ENCODE measurements at places on chromosomes 5 and 9.

DNA sequence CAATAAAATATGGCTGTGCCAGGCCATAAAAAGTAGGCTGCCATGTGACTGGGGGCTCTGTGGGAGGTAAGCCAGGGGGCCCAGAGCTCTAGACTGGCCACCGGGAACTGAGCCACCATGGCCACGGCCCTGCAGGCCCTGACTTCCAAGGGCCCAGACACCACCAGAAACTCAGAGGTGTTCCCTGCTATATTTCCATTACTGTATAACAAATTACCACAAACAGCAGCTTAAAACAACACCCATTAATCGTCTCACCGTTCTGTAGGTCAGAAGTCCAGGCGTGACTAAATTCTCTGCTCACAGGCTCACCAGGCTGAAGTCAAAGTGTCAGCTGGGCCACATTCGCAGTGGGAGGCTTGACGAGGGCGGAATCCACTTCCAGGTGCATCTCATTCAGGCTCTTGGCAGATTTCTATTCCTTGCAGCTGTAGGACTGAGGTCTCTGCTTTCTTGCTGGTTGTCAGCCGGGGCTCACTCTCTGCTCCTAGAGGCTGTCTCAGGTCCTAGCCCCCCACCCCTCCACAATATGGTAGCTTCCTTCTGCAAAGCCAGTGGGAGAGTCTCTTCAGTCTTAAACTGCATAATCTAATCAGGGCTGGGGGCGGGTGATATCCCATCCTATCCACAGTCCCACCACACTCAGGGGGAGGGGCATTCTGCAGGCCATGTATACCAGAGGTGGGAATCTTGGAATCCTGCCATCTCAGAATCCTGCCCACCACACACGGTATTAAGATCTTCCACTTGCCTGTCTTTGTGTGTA lies 125.4 kb downstream of the C5orf15 start:
- DNase-seq = no peak

- no peak for DNase-seq
Measured at GRCh38 chr9:116504893-116505480, 182.1 kb upstream of the TRIM32 start.

DNA sequence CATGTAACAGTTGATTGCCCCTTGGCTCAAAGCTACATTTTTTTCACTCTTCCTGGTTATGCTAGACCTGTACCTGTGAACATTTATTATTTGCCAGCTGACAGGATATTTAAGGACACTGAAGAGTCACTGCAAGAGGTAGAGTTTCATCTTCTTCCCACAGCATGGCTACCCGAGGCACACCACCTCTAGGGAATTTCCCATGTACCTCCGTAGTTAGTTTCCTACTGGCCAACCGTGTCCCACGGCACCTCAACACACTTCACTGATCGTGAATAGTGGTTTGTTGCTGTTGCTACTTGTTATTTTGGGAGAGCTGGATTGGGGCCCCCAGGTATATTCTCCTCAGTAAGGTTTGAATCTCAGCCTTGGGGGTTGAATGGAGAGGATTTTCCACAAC lies 648.6 kb downstream of the SEMA5A start:
- DNase-seq = no peak

- no peak for DNase-seq
Measured at GRCh38 chr9:75152416-75152815, 64.1 kb downstream of the OSTF1 start.

- peak; percentile 72 for DNase-seq
Measured at GRCh38 chr5:136062366-136063274, 33.8 kb downstream of the TGFBI start.

GRCh38 chr9:71944754-71945375 lies 33.4 kb downstream of the C9orf85 start:
- no peak for DNase-seq

DNA sequence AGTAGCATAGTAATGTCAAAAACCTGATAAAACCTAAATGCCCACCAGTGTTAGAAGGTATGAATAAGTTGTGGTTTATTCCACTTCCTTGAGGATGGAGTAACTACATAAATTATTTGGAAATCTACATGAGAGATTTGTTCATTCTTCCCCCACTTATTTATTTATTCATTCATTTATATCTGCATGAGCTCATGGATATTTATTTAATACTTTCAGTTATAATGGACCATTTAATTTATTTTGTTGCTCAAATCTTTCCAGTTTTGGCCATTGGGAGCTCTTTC lies 223.8 kb upstream of the S1PR3 start:
- DNase-seq = no peak

DNA sequence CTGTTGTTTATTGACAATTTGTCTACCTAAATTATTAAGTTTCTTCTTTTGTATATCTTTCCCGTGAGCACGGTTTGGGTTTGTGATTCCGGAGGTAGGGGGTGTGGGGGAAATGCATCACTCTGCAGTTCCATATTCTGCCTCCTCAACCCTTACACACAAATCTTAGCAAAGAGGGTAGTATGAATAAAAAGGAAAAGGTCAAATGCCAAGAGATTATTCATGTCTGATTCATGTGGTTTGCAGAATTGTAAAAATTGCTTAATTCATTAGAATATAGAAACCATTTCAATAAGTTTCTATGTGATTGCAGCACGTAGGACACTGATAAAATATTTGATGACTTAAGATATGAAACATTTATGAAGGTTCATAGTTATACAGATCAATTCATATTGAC lies 601.9 kb downstream of the SEMA5A start:
- DNase-seq = no peak

DNA sequence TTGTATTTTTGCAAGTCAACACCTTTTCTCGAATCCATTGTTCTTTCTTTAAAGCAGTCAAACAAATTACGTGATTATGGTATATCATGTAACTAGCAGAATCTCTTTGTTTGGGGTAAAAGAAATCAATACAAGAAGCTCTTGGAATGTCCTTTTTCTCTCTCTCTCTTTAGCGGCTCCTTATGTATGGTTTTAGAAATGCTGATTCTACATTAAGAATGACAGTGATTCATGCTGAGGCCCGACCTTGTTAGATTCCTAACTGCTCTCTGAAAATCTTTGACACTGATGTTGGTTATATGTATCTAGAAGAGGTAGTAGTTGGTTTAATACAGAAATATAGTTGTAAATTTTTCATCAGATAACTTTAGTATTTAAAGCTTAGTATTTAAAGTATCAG lies 76.4 kb downstream of the SNX24 start:
- DNase-seq = no peak

DNA sequence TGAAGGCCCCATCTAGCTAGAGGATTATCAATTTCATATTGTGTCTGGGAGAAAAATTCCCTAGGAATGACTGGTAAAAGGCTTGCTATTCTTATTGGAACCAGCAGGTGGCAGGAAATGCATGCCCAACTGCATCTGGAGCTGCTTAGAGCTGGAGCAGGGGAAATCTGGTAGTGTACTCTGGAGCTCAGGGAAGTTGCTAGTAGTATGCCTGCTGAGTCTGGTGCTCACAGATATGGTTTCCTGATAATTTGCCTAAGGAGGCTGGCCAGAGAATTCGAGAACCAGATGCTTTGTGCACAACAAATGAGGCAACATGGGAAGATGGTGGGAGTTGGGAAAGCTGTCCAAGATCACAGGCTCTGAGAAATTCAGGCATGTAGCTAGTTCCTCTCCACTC lies 53.7 kb downstream of the G3BP1 start:
- DNase-seq = peak; percentile 45

DNA sequence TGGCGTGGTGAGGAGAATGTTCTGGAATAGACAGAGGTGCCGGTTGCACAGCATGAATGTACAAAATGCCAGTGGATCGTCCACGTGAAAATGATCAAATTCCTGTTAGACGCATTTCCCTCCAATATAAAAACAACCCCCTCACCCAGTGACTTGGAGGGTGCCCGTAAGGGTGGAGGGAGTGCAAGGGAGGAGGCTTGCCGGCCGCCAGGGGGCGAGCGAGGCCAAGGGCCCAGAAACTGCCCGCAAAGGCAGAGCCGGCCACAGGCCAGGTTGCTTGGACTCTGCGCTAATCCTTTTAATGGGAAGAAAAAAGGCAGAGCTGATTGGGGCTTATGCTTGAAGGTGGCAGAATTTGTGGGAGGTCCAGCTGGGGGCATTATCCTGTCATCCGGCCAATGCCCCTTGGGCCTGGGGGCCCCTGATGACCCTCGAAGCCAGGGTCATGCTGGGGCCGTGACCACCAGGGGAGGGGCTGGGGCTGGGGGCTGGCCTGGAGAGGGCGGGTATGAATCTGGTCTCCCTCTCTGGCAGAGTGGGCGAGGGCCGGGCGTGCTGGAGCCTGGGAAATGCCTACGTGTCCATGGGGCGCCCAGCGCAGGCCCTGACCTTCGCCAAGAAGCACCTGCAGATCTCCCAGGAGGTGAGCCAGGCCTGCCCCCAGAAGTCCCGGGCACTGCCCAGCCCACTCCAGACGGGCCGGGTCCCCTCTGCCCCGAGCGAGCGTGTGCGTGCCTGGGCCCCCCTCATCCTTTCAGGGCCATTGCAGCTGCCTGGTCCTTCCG lies 12.0 kb downstream of the GPSM1 start:
- DNase-seq = peak; percentile 52

- no peak for DNase-seq
Measured at GRCh38 chr9:82584349-82584863, 478.5 kb downstream of the RASEF start.

GRCh38 chr5:68264024-68264956 lies 48.7 kb downstream of the PIK3R1 start:
- no peak for DNase-seq

DNA sequence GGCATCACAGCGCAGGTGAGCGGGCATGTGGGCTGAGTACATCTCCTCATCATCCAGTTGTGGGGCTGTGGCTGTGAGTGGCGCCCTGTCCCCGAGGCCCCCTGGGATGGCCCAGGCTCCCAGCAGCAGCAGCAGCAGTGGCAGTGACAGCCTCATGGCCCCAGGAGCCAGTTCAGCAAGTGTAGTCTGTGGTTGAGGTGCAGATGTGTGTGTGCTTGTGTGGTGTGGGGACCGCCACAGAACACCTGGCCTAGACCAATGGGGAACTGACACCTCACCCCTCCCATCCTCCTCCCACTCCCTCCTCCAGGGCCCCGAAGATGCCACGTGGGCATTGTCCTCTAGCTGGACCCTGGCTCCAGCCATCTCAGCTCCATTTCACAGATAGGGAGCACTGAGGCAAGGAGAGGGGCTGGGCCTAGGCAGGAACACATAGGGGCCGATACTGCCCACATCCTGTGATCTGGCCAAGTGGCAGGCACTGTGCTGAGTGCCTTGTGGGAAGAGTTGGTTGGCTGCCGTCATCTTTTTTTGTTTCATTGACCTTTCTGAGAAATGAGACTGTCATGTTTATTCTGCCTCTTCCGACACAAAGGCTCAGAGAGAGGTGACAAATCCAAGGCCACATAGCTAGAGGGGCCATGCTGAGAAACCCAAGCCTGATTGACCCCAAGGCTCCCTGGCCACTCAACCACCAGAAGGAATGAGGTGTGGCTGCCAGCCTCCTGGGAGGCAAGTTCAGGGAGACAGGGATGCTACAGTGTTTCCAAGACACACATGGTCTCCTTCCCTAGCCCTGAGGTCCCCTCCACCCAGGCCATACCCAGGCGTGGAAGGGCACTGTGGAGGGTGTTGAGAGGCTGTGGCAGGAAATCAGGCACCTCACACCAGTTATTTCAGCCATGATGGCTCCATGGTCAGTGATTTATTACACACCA lies at the start of gene MZB1:
Gene MZB1, minus strand, starts transcription at position 213 of the 938 bp plus-strand sequence. Its CDS starts 57 bp downstream, at position 156.
- no peak for DNase-seq

GRCh38 chr9:21316860-21317259 lies 11.7 kb upstream of the IFNA5 start:
- no peak for DNase-seq

- DNase-seq = no peak
Measured at GRCh38 chr5:80987078-80987766, 27.1 kb downstream of the RASGRF2 start.

- no peak for DNase-seq
Measured at GRCh38 chr9:114002271-114002985, 75.7 kb downstream of the AMBP start.

DNA sequence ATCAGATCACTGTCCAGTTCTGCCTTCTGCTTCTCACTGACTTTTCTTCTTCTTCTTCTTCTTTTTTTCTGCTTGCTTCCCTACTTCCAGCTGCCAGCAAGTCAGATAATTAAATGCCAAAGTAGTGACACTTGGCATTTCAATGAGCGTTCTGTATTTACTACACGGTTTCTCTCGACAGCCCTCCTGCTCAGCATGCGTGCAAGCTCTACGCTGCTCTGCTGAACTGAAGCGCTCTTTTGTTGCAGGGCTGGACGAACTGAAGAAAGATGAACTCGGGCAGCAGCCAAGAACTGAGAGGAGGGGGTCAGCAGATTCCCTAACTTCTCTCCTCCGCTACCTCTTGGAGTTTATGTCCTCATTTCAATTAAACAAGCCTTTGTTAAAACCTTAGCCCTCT lies 319.1 kb downstream of the GLIS3 start:
- no peak for DNase-seq

DNA sequence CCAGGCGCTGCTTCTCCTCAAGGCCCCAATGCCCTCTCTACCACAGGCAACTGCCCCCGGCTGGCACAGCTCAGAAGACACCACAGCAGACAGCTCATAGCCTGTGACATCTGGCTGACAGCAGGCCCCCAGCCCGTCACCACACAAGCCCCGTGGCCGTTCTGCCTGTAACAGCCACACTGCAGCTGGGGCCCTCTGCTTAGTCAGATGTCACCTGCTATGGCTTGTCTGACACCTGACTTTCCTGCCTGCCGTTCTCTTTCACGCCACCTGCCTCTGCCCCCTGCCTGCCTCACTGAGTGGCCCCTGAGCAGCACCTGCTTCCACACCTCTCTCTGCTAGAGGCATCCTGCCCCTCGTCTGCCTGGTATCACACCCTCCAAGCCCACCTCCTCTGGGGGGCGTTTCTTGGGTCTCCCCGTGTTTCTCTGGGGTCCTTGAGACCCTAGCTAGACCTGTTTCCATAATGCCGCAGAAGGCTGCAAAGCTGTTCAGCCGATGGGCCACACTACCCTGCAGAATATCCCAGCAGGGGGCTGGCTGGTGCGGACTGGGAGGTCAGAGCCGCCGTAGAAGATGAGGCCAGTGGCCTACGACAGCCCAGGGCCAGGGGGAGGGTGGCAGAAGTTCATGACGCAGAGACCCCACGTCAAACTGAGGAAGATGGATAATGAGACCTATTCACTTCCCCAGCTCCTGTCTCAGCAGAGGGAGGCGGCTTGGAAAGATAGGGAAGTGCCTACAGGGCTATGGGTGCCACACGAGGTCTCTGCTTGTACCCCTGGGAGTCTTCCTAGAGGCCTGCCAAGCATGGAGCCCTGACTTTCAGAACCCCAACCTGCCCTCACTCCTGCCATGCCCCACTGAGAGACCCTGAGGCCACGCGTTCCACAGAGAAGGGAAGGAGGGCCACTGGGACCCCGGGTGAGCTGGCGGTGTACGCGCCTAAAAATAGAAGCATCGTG lies 95.1 kb downstream of the ZNF354C start:
- no peak for DNase-seq
